ENCODE measurements at places on chromosomes 12 and 14.

DNA sequence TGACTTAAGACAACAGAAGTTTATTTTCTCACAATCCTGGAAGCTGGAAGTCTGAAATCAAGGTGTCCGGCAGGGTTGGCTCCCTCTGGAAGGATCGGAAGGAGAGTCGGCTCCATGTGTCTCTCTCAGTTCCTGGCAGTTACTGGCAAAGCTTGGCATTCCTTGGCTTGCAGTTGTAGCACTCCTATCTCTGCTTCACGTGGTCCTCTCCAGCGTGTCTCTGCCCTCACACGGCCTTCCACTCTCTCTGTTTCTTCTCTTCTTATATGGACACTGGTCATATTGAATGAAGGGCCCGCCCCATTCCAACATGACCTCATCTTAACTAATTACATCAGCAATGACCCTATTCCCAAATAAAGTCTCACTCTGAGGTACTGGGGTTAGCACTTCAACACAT lies 60.1 kb upstream of the TUNAR start:
- no peak for DNase-seq

DNA sequence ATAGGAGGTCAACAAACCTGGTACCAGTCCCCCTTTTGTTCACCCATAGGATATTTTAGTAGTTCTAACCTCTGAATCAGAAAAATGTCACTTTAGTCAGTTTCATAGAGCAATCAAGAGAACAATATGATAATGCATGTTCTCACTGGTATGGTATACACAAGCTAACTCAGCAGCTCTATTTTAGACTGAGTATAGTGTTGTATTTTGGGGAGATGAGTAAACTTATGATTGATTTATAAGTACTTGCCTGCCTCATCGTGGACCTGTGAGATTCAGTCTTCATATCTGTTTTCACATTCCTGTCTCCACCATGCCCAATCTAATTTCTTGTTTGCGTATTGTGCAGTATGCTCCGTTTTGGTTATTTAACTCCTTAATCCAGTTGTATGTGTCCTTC lies 20.9 kb downstream of the COX16 start:
- no peak for DNase-seq

DNA sequence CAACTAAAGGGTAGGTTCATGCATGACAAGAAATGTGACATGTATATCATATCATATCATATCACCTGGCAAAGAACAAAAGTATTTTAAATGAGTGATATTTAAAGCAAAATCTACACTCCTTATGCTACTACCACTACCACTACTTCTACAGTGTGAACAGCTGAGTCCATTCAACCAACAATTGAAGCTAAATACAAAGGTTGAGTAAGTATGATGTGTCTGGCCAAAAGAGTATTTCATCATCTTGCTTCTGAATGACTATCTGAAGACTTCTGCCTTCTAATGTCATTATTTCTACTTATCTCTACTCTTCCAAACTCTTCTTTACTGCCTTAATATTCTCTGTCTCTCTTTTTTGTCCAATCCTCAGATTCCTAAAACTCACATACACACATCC lies 292.6 kb upstream of the CAND1 start:
- DNase-seq: no peak

DNA sequence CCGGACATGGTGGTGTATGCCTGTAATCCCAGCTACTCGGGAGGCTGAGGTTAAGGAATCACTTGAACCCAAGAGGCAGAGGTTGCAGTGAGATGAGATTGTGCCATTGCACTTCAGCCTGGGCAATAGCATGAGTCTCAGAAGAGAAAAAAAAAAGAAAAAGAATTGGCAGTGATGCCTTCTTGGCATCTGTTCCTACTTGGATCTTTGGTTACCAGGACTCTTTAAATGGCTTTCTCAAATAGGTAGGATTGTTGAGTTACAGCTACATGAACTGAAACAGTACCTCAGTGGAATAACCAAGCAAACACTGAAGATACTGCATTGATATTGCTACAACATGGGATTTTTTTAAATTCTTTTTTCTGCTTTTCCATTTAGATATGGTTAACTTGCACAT lies 136.8 kb downstream of the SAMD4A start:
- DNase-seq: no peak

GRCh38 chr12:102093319-102093718 lies 26.6 kb downstream of the NUP37 start:
- no peak for DNase-seq

- no peak for DNase-seq
These were observed 132.1 kb downstream of the DICER1 start for GRCh38 chr14:95025218-95025617.

DNA sequence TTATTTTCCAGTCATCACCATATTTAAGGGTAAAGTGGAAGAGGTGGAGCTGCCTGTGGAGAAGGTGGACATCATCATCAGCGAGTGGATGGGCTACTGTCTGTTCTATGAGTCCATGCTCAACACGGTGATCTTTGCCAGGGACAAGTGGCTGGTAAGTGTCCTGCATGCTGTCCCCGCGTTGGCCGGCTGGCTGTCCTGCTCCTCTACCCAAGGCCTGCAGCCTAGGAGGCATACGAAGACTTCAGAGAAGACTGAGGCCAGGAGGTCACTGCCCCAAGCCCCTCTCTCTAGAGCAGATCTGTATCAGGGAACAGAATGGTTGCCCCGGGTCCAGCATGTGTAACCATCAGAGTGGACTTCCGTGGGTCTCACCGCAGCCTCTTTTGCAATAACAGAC lies 77.7 kb downstream of the PRMT8 start:
- peak; percentile 31 for DNase-seq

DNA sequence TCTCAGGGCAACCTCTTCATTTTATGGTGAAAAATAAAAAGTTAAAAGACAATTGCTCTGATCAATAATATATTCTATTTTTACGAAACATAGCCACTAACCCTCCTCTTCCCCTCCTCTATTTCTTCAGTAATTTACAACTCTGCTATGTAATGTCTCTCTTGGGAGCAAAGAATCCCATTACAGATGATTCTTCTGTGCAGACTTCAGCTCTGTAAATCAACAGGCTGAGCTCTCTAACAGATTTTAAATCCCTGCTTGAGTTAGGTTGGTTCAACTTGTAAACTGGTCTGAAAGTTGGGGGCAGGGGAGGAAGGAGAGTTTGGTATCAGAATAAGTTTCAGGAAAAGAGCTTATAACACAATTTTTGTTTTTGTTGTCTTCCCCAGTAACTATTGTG lies 151.0 kb downstream of the SLC25A21 start:
- no peak for DNase-seq

DNA sequence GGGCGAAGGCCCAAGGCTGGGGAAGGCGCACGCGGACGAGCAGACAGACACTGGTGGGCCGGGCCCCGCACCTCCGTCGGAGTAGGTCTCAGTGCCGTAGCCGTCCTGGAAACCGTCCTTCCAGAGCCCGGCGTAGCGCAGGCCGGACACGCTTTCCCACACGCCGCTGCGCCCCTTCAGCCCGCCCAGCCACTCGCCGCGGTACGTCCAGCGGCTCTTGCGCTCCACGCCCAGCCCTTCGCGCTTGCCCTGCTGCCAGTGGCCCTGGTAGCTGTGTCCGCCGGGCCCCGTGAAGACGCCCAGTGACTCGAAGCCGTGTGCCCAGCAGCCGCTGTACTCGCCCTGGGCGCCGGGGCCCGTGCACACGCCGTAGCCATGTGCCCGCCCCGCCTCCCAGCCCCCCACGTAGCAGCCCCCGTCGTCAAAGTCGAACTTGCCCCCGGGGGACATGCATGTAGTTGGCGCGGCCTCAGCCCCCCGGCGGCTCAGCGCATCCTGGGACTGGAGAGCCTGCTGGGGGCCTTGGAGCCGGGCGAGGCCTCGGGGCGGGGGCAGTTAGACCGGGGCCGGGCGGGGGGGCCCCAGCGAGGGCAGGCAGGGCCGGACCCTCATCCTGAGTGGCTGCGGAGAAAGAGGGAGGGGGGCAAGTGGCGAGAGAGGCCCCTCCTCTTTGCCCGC lies 1.4 kb downstream of the JPH4 start:
- DNase-seq: peak; percentile 64

DNA sequence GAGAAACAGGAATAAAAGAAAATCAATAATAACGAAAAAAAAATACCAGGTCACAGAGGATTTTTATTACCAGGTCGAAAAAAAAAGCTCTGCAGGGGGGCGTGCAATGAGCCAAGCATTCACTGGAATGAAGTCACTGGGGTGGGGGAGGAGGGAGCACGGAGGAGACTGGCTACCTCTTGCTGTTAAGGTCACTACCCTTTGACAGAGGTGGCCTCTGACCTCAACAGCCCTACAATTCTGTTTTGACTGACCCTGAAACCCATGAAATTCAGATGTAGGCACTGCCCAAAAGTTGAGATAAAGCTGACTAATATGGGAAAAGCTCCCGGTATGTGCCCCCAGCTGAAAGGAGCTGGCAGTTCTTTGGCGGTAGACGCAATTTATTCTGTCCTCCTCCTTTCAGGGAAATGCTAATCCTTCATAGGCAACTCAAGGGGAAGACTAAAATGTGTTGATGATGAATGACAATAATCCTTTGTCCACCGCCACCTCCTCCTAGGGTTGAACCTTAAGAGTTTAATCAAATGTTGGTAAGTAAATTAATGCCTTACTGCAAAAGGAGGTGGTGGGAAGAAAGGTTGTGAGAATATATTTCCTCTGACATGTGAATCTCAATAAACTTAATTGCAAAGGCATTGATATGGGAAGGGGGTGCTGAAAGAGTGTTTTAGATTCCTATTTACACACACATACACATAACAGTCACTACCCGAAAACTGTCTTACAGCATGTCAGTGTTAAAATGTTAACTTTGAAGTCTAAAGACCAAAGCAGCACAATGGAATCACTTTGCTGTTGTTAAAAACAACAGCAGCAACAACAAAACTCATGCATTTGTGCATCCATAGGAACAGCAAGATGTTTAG lies 6.3 kb upstream of the RIC8B start:
- DNase-seq: no peak

DNA sequence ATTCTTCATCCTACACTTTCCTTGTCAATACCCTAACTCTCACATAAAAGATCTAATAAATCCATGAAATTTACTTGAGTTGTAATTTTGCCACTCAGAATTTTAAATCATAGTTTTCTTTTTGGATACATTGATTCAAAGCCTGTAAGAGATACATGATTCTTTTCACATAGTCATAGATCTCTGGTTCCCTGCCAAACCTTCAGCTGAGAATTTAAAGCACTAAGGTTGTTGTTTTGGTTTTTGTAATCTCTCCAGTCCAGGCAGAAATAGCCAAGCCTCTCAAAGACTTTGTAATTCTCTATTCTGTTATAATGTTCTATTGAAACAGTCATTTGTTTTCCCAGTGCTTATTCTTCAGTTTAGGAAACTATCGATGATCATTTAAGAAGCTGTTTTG lies 273.9 kb downstream of the TRHDE start:
- DNase-seq: no peak

GRCh38 chr12:98814254-98814653 lies 169.2 kb downstream of the APAF1 start:
- DNase-seq: no peak

GRCh38 chr14:65704437-65704836 lies 291.9 kb downstream of the FUT8 start:
- DNase-seq: no peak

DNA sequence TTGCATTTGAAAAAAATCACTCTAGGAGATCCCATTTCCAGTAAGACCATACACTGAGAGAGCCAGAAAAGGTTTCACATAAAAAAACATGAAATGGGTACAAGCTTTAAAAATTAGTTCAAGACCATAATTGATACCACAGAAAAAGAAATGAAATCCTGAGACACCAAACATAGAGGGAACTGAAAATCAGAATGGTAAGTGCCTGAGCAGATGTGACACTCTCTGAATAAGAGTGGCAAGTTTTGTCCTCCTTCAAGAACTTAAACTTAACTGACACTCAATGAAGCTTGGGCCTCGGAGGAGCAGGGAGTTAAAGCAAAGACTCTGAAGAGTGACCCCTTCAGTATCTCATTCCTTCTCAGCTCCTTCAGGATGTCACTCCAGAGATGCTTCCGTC lies 23.2 kb upstream of the PTGDR start:
- no peak for DNase-seq

DNA sequence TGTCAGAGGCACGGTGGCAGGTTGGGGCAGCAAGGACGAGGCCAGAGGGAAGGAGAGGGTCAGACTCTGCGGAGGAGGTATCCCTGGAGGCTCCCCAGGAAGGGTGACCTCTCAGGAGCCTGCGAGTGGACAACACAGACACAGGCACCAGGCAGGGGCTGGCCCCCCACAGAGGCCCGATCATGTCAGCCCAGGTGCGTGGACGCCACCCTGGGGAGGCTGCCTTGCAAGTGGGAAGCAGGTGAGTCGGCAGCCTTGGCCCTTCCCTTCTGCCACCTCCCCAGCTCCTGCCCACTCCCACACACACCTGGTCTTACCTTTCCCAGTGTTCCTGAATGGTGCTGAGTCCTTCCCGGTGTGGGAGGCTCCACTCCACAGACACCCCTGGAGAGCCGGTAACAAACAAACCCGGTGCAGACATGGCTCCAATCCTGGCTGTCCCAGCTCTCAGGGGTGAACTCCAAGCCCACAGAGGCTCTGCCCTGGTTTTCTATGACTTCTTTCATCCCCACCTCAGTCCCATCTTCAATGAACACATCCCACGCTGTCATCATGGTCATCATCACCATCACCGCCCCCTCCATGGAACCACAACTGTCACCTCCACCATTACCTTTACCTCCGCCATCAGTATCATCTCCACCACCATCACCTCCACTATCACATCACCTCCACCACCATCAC lies 5.2 kb downstream of the ZBTB42 start:
- DNase-seq: no peak

DNA sequence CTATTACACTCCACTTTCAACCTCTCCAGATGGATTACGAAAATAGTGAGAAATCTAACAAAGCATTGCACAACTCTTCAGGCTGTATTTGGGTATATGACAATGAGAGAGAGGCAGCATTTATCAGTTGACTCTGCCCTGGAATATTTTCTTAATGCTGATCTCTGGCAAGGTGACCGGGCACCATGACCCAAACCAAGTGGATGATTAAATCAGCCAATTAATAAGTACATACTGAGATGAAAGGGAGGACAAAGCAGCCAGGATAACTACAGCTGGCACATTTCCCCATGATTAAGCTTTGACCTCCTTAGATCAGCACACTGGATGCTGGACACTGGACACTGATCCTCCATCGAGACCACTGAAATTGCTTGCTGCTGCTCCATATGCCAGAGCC lies 218.2 kb downstream of the ASCL1 start:
- DNase-seq: no peak

DNA sequence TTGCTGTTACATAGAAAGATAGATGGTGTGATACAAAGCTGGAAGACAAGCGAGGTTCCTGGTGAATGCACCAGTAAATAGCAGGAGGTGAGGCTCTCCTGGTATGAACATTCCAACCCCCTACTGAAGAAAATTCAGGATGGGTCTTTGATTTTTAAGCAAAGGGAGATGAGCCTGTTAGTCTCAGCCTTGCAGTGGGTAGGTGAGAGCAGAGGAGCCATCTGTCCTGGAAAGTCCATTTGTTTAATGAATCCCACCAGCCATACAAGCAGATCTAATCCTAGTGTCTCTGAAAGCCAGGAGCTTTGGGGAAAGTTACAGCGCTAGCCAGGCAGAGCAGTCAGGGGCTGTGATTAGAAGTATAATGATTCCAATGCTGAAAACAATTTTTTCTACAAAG lies 234.8 kb upstream of the FOXN3 start:
- no peak for DNase-seq

GRCh38 chr14:94574336-94574735 lies 6.9 kb upstream of the SERPINA5 start:
- DNase-seq: no peak
